ENCODE measurements at places on chromosomes 1 and 21.

- DNase-seq, result no peak
These were observed 92.0 kb upstream of the TLR5 start for GRCh38 chr1:223235091-223235490.

DNA sequence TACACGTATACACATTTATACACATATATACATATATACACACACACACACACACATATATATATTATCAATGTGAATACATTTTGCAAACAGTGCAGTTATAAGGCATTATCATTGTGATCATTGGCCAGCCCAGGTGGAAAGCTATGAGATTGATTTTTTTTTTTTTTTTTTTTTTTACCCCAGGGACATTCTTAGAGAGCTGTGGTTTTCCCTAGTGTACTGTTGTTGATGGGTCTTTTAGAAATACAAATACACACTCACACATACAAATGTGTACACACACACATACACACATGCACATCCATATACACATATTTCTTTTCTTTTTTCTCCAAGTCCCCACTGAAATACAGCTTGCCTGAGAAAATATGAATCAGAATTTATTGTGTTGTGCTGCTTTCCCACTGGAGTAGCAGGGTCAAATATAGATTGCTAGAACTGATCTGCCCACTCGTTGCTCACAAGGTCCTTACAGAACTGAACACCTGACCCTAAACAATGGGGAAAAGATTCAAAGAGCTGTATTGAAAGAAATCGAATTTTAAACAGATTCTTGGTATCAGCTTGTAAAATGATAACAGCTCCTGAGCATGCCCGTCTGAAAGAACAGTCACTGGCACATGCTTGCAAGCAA is 325.6 kb downstream of the OMA1 start:
- DNase-seq, result no peak

DNA sequence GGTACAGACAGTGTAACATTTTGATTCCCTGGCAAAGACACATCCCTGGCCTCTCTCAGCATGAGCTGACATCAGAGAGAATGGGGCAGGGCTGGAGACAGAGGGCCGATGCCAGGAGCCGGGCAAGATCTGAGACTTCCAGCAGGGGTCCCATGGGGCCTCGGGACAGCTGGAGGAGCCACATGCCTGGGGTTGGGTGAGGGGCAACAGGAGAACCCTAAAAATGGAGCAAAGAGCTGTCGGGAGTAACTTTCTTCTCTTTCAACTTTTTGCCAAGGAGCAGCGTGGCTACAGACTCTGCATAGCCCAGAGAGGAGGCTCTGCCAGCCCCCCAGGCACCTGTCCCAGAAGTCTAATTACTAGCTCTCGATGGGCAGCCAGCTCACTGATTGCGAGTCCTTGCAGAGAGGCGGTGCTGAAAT is 130.8 kb downstream of the LACTBL1 start:
- DNase-seq, result no peak

GRCh38 chr1:189431447-189431846 is 1046.2 kb downstream of the BRINP3 start:
- DNase-seq, result no peak

DNA sequence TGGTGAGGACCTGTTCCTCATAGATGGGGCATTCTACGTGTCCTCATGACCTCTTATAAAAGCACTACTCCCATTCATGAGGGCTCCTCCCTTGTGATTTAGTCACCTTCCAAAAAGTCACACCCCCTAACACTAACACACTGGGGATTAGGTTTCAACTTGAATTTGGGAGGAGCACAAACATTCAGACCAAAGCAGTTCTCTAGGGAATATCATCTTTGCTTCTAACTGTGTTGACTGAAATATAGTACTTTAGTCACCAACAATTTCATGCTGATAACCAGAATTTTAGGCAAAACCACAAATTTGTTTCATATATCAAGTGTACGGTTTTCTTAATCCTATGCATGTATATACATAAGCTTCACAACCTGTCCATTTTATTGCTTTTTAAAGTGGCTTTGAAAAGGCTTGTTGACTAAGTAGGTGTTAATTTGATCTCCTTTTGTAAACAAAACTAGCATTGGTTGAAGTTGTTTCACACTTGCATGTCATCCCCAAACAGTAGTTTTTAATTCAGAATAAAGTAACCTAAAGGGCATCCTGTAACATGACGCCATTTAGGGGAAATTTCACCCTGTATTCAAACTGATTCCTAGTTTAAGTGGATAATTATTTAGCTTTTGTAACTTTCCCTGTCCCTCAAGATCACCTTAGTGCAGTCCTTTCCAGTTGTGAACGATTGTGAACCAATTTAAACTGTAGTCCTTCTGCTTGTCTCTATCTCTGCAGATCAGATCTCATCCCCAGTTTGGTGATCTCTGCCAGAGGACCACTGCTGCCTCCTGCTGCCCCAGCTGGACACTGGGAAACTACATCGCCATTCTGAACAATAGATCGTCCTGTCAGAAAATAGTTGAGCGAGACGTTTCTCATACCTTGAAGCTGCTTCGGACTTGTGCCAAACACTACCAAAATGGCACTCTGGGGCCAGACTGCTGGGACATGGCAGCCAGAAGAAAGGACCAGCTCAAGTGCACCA is 141.1 kb downstream of the TLR5 start:
- no peak for DNase-seq

- no peak for DNase-seq
These were observed 27.1 kb downstream of the MRAP start for GRCh38 chr21:32325706-32326105.

GRCh38 chr1:234345237-234345636 is 28.0 kb upstream of the COA6 start:
- DNase-seq, result no peak

DNA sequence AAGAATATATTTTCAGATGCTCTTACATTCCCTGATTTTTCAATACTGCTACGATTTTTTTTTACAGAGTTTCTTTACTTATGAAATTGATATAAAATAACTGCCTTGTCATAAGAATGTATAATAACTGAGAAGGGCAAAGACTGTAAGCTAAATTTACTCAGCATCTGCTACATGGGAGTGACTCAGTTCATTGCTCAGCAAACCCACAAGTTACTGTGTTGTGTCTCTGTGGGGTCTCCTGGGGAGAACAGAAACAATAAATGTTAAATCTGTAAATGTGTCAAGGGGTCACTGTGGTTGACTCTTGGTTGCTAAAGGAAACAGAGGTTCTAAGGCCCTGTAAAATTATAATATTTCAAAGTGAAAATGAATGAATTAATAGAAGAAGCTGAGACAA is 210.3 kb upstream of the CACYBP start:
- no peak for DNase-seq

GRCh38 chr1:91891454-91891853 is 5.5 kb upstream of the TGFBR3 start:
- no peak for DNase-seq

DNA sequence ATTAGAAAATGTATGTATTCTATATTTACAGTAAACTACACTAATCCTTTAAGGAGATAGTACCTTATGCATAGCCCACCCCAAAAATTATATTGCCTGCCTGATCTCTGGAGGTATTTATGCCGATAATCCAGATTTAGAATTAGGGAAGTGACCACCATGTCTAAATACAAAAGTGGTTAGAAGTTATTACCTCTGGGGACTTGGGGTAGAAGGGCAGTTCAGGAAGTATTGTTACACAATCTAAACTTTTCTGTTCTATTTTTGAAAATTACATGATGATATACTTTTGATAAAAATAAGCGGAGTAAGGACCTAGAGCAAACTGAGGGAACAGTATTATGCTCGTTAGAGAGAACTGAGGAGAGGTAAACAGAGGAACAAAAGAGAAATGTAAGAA is 90.5 kb upstream of the ZP4 start:
- no peak for DNase-seq

DNA sequence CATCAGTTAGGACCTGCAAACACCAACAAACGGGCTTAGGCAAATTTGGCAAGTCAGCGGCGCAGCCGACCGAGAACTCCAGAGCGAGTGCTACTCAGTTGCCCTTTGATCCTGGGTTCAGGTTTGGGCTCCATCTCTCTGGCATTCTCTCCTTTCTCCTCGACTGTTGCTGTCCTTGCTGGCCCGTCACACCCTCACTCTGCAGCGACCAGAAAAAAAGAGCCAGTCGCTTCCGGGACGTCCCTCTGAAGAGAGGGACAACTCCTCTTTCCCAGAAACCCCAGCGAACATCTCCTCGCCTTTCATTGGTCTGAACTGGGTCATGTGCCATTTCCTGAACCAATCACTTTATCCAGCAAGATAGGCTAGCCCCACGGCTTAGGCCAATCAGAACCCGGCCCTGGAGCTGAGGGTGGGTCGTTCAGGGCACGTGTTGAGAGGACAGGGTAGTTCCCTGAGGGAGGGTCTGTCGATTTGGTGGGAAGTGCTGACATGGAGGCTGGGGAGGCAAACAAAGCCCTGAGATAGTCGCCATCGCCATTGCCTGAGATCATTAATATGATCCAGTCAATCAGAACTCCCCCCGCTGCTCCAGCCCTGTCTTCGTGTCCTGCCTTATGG is 113.7 kb downstream of the PTPRU start:
- peak; percentile 32 for DNase-seq

GRCh38 chr1:198939956-198940355 is 301.1 kb downstream of the PTPRC start:
- no peak for DNase-seq

- DNase-seq, result peak; percentile 83
These were observed 1.5 kb upstream of the COX20 start for GRCh38 chr1:244833734-244834542.

- DNase-seq, result no peak
These were observed 9.2 kb downstream of the ZBTB48 start for GRCh38 chr1:6588893-6589520.
